D341Med (cell line): ENCODE measurements at places on chromosomes 4 and X.

GRCh38 chr4:56618734-56619133, 62.4 kb downstream of the HOPX start:
- no peak for DNase-seq

DNA sequence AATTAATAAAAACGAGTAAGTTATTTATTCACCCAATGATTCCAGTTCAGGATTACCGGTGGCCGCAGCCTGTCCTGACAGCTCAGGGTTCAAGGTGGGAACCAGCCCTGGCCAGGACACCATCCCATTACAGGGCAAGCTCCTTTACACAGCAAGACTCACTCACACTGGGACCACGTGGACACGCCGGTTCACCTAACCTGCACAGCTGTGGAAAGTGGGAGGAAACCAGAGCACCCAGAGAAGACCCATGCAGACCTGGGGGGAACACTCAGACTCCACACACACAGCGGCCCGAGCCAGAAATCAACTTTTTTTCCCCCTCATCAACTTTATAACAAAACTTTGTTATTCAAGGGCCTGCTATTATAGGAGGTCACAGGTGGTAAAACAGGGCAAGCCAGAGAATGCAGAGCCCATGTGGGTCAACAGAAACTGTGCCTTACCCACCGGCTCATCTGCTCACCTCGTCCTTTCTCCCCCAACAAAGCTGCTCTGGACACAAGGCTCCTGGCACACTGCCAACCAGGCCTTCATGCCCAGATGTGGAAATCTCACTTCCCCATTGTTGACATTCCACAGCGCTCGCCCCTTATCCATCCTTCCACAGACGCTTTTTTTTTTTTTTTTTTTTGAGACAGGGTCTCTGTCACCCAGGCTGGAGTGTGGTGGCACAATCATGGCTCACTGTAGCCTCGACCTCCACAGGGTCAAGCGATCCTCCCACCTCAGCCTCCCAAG, 8.0 kb upstream of the ODAPH start:
- no peak for DNase-seq

- no peak for DNase-seq
These were observed 20.8 kb downstream of the EIF4E start for GRCh38 chr4:98908182-98908581.

DNA sequence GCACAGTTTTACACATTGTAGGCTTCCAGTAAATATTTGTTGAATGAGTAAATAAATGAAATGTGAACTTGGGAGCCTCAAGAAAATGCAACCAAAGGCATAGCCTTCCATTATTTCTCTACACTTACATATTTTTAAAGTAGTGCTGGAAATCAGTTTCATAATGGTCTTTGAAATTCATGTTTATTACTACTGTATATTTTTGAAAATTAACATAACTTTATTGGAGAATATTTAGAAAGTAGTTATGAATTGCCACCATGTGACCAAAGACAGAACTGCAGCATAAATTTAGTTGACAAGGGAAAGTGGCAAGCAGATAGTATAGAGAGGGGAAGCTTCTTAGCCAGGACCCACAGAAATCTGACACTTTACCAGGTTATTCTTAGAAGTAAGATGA, 6.4 kb downstream of the TCEAL8 start:
- DNase-seq = no peak

GRCh38 chr4:20538905-20539304, 161.4 kb upstream of the PACRGL start:
- no peak for DNase-seq

DNA sequence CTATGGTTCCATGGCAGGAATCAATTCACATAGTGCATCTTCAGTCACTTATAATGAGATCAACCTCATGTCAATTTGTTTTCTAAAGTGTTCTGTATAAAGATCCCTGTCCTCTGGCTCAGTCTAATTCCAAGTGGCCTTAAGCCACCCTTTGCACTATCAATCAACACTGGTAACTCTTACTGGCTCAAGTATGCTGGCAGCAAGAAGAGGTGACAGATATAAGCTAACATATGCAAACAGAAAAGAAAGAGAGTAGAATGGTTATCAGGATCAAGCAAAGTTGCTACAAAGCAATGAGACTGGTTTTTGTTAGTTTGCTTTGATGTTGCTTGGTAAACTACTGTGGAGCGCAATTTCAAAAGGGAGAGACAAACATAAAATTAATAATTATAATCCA, 67.0 kb downstream of the AMMECR1 start:
- no peak for DNase-seq

DNA sequence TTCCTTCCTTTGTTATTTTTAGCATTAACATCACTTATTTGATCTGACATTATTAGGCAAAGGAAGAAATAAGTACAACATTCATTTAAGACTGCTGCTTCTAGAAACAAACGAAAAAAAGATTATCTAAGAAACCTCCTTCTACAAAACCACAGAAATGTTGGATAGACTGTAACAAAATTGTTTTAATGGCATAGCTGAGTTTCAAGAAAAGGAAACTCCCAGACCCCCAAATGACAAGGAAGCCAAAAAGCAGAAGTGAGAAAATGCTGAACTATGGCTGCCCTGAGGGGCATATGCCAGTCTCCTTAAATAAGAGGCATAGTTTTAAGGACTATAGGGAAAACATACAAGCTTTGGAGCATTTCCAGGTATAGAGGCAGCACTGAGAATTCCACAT, 1431.6 kb upstream of the TENM3 start:
- no peak for DNase-seq

- no peak for DNase-seq
These were observed 15.3 kb downstream of the GPC3 start for GRCh38 chrX:133970076-133970475.

- DNase-seq = no peak
These were observed 74.9 kb downstream of the MAGEB10 start for GRCh38 chrX:27882695-27883094.

DNA sequence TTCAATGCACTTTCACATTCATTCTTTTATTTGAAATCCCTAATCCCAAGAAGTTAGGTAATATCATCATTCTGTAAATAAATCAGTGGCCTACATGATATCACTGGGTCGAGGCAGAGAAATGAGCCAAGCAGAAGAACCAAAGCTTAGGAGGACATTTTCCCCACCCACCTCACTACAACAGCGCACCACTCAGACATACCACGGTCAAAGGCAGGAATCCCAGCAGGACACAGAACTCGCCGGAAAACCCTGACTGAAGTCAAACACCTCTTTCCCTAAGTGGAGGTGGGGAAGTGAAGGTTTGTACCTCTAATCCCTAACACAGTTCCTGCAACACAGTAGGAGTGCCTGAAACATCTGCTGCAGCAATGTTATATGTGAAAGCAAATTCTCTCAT, 21.5 kb downstream of the RELL1 start:
- DNase-seq = no peak
